Motor neuron (in vitro differentiated cells): ENCODE measurements at places on chromosomes 4 and X. TPM values are rescaled to one million over a fixed set of nuclear protein-coding genes. Genes with fewer than 3 reads are reported as not detected.

Gene CCDC158
- total RNA-seq: 0.14 TPM in 1 of 2 replicates, not detected in the other

Gene ARHGAP36
- 0.44 and 0.49 TPM in 2 replicates for total RNA-seq

Gene ZNF185
- total RNA-seq: 1.4 and 1.7 TPM in 2 replicates

Gene MAGEA4
- not detected in 2 replicates for total RNA-seq

Gene CWH43
- not detected in 2 replicates for total RNA-seq

Gene PROM1
- total RNA-seq: 9.9 and 10.8 TPM in 2 replicates

Gene DCAF4L1
- 0.92 and 1.3 TPM in 2 replicates for total RNA-seq

Gene PTPN13
- 25.0 and 27.0 TPM in 2 replicates for total RNA-seq

Gene POU4F2
- total RNA-seq: 0.50 TPM in 1 of 2 replicates, not detected in the other

Gene CASP3
- total RNA-seq: 45.5 and 48.8 TPM in 2 replicates

Gene MAGED4
- total RNA-seq: 40.6 and 49.4 TPM in 2 replicates

Gene TRIM60
- not detected in 2 replicates for total RNA-seq

Gene SOX3
- 11.5 and 13.3 TPM in 2 replicates for total RNA-seq

Gene CITED1
- total RNA-seq: 6.8 and 7.4 TPM in 2 replicates

Gene AKAP14
- not detected in 2 replicates for total RNA-seq

Gene KIT
- 5.0 and 5.5 TPM in 2 replicates for total RNA-seq

Gene SASH3
- 0.15 and 0.22 TPM in 2 replicates for total RNA-seq

Gene FRMPD4
- total RNA-seq: 1.9 and 2.2 TPM in 2 replicates
